Cortex of kidney (tissue), 1 donor: ENCODE measurements at places on chromosomes 2 and 18.

DNA sequence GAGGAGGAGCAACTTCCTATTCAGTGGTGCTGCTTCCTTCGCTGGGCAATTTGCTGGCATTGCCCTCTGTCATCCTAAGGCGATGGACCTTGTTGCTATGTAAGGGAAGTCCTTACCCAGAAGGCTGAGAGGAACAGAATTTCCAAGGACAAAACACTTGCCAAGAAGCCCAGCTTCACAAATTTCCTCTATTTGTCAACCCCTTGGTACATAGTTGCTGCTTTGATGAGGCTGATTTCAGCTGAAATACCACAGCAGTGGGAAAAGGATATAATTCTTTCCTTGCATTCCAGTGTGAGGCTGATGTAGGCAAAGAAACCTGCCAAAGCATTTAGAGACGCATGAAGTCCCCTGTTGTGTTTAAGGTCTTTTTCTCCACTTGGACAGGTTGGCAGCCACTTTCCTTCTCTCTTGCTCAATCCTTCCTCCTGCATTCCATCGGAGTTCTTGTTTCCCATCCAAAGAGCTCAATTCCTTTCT is 16.4 kb upstream of the ST3GAL5 start:
- DNase-seq = no peak

GRCh38 chr2:74233648-74234047 is 35.2 kb downstream of the MTHFD2 start:
- DNase-seq = no peak

GRCh38 chr2:128384956-128385355 is 66.3 kb upstream of the HS6ST1 start:
- DNase-seq = no peak

DNA sequence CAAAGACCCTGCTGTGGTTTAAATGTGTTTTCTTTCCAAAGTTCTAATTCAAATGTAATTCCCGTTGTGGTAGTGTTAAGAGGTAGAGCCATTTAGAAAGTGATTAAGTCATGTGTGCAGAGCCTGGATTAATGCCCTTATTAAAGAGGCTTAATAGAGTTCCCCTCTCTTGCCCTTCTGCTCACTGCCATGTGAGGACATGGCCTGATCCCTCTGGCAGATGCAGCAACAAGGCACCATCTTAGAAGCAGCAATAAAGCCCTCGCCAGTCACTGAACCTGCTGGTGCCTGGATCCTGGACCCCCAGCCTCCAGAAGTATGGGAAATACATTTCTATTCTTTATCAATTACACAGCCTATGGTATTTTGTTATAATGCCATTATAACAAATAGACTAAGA is 485.2 kb downstream of the DCDC2C start:
- no peak for DNase-seq

DNA sequence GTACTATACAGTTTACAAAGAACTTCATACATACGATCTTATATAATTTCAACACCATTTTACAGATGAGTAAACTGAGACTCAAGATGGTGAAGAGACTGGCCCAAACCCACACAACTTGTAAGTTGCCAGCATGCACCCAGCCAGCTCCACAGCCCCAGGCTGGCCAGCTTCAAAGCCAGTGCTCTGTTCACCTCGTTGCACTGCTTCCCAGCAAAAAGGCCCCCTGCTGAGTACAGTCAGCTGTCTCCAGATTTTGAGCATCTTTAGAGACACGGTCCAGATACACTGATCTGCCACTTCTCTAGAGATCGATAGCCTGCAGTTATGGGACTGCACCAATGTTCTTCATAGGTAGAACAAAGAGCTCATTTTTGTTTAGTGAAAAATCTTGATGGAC is 257.2 kb upstream of the CHAC2 start:
- DNase-seq = no peak

DNA sequence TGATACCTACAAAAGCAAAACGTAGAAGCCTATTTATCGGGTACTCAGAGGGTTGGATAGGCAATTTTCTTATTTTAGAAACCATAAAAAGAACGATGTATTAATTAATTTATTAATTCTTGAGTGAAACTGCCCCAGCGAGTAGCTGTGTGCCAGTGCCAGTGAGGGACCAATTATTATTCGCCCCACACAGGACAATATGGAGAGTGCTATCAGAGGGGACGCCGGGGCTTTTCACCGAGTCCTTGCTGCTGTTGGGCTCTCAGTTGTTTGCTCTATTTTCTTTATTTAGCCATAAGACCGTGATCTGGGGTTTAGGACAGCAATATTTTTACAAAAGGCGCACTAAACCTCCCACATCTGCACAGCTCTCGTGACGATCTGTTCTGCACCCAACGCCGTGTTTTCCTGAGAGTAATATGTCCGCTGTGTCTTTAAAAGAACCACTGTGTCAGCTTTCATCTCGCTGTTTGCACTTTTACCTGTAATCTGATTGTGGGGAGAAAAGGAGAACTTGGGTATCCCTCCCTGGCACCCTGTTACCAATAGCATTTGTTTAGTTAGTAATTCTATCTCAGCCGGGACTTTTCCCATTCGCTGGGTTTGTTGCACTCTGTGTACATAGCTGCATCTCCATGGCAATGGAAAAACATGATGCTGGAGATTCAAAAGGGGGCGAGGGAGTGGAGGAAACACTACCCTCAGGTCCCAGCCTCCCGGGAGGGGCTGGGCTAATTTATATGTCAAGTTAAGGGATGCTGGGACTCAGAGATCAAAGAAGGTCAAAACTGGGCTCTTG is 30.1 kb upstream of the ZNF516 start:
- DNase-seq = no peak

DNA sequence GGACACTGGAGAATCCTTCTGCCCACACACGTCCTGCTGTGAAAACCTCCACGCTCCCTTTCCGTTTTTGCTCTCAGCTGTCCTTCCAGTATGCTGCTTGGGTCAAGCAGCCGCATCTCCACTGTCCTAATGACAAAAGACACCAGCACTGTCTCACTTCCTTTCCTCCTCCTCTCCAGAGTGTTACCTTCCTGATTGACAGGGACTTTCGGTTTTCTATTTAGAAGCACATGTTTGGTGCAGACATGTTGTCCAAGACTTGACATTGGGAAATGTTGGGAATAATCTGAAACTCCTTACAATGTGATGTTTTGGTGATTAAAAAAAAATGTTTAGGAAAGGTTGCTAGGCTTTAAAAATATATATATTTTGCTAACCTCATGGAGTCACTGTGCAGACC is 226.6 kb downstream of the FAM210A start:
- no peak for DNase-seq
